EL (cell line): ENCODE measurements at places on chromosomes 6 and 20.
A peak's percentile ranks its signal among the peaks of the same experiment; 100 is the strongest.

GRCh38 chr20:57066126-57066900, 200.1 kb downstream of the BMP7 start:
- peak; percentile 24 for DNase-seq

DNA sequence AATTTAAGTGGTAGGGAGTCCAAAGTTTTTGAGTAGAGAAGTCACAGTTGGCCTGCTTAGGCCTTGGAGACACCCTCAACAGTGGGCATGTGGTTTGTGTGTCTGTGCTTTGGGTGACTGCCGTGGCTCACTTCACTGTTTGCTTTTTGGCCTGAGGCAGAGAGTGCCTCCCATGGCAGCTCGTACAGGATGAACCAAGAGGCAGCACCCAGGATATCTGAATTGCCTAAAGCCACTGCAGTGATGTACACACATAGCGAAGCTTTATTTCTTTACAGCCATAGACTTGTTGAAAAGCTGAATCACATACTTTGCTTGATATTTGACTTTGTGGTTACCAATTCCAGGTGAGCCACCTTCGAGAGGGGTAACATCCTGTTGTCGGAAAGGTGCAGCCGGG, 21.6 kb downstream of the RREB1 start:
- no peak for DNase-seq

GRCh38 chr6:9136141-9136822, 700.9 kb upstream of the SLC35B3 start:
- DNase-seq = no peak

- DNase-seq = peak; percentile 68
Measured at GRCh38 chr6:108661430-108661829, 100.7 kb downstream of the FOXO3 start.

DNA sequence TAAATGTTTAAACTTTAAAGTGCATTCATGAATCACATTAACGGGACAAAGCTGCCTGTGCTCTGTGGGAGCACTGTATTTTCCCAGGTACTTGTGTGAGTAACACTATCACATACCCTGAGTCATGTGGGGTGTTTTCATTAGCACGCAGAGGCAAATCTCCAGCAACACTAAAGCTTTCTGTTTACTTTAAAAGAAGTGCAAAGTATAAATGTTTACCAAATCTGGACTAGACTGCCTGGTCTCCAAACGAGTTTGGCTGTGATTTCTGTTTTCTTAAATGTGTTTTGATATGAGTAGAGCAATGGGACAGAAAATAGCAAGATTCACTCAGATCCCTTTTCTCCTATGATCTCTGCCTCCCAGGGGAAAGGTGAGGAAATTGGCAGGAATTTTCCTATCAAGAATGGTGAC, 28.8 kb upstream of the RIPPLY2 start:
- DNase-seq = peak; percentile 6

DNA sequence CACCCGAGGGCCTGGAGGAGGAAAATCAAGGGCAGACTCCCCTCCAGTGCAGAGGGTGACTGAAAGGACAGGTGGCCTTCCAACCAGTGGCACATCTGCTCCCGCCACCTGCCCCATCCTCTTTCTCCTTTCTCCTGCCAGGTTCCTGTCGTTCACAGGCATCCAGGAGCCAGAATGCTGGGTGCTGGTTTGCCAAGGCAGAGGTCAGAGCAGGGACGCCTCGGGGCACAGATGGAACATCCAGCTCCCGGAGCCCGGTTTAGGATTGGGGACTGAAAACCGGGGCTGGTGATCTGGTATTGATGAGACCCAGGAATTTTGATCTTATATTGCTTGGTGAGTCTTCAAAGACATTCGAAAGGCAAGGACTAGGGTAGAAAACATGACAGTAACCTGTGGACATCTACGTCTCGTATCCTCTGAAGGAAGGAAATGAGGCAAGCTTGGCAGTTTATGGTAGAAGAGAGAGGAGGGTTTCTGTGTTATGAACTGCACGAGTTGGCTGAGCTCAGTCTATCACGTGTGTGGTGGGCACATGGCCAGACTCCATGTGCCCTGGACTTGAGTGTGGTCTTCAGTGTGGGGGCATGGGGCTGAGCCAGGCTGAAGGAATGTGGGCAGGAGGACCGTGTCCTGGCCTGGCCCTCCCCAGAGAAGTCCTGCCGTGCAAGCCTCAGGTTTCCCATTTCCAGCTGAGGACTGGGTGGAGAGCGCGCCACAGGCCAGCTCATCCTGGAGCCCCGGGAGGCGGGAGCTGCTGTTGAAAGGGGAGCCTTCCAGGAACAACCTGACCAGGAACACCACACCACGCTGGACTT, 74.2 kb downstream of the IRF4 start:
- DNase-seq = no peak

DNA sequence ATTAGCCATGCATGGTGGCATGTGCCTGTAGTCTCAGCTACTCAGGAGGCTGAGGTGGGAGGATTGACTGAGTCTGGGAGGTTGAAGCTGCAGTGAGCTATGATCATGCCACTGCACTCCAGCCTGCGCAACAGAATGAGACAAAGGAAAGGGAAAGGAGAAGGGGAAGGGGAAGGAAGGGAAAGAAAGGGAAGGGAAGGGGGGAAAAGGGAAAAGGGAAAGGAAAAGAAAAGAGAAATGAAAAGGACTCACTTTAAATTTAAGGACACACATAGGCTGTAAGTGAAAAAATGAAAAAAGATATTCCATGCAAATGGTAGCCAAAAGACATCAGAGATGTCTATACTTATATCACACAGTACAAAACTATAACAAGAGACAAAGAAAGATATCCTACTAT, 74.2 kb downstream of the COL21A1 start:
- no peak for DNase-seq

- DNase-seq = no peak
Measured at GRCh38 chr6:38272222-38272621, 367.5 kb downstream of the BTBD9 start.

DNA sequence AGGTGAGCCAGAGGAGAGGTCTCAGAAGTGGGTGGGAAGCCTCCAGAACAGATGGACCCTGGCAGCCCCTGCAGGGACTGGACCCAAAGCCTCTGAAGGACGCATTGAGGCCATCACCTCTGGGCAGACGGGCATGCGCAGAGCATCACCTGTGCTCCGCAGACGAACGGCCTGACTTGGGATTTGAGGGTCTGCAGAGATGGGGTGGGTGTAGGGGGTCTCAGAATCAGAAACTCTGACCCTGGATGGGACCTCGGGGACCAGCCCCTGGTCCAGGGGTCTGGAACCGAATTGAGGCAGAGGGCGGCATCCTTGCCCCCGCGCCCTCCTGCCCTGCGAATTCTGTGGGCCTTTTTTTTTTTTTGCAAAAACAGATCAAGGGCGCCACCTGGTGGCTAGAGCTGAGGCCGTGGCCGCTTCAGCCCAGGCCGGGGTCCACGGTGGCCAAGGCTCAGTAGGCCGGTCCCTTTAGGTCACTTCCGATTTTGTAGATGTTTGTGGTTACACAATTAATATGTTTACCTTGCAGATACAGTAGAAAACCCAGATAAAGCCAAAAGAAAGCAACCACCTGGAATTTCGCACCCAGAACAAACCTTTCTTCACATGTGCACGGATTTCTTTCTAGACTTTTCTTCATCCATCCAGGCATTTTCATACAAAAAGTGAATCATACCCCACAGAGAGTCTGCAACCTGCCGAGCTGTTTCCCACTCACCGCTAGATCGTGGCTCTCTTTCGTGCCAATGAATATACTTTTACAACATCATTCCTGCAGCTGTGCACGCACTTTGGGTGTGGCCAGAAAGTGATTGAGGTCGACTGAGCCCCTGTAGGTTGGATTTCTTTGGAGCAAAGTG, 25.9 kb downstream of the ZBP1 start:
- peak; percentile 21 for DNase-seq

DNA sequence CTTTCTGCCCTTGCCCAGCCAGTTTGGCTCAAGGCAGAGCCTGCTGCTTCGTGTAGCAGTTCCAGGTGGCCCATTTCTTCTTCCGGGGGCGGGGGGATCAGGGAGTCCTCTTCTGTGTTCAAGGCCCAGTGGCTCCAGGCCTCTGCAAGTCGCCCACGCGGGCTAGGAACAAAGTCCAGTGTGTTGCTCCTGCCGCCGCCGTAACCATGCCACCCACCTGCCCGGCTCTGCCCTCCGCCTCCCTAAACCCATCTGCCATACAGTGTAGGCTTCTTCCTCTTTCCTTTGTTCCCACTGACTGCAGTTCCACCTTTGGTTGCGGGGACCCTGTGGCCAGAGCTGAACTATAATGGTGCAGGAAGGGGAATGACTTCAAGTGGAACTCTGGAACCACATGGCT, 43.9 kb upstream of the SRF start:
- no peak for DNase-seq

GRCh38 chr6:6891949-6892461, 215.8 kb upstream of the RREB1 start:
- DNase-seq = no peak

DNA sequence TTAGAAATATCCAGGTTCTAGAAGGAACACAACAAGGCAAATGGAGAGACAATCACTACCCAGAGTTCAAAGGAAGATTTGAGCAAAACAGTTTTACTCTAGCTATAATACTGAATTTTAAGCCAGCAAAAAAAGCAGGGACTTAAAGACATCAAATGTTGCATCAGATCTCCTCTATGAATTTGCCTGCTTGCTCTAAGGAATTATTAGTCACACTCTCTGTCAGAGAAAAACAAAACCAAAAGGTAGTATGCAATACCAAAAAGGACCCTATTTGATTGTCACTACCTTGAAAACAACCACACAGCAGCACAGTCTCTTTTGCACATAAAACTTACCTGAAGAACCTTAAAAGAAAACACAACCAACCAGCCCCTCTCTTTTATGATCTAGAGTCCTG, 46.3 kb downstream of the BTBD9 start:
- DNase-seq = no peak

- no peak for DNase-seq
Measured at GRCh38 chr6:106692819-106693208, 63.4 kb downstream of the QRSL1 start.

DNA sequence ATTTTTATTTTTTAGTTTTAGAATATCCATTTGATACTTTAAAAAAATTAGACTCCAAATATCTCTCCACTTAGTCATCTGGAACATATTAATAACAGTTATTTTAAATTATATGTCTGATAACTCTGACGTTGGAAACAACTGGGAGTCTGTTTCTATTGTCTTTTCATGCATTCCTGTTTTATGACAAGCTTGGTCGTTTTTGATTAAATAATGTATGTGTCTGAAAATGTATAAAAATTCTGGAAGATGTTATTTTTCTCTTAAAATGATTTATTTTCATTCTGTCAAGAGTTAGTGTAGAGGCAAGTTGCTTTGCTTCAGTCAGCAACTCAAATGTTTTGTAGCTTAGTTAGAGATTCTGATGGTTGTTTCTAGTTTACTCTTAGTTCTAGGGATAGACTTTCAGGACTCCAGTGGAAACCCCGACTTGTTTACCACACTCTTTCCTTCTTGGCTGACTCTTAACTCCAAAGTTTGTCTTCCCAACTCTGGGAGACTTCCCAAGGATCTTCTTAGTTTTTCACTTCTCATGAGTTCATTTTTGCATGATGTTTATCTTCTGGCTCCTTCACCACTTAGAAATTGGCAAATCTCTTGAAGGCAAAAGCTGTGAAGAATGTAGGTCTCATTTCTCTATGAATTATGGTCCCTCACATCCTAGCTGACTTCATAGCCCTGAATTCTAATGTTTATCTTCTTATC, 190.9 kb downstream of the LAMA2 start:
- DNase-seq = no peak

- no peak for DNase-seq
Measured at GRCh38 chr6:149223904-149224351, 93.6 kb upstream of the TAB2 start.

GRCh38 chr6:19613678-19614077, 223.5 kb upstream of the ID4 start:
- no peak for DNase-seq

GRCh38 chr6:106199998-106200397, 113.9 kb downstream of the PRDM1 start:
- peak; percentile 96 for DNase-seq

DNA sequence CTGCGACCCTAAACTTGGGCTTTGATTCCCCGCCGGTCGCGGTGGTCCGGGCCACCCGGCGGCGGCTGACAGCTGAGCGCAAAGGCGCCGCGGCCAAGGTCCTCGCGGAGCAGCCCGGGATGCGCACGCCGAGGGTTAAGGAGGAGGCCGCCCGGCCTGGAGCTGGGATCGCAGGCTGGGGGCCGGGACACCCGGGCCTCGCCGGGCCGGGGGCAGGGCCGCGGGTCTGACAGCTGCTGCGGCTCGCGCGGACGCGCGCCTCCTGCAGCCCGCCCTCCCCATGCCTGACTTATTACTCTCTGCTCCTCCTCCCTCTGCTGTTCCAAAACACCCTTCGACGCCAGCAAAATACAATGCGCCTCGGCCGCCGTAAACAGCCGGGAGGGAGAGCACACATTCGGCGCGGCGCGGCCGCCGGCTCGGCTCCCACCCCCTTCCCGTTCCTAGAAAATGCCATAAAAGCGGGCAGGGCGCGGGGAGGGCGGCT, 746 bp downstream of the BACH2 start:
- peak; percentile 62 for DNase-seq

GRCh38 chr6:38445925-38446324, 193.8 kb downstream of the BTBD9 start:
- DNase-seq = no peak

DNA sequence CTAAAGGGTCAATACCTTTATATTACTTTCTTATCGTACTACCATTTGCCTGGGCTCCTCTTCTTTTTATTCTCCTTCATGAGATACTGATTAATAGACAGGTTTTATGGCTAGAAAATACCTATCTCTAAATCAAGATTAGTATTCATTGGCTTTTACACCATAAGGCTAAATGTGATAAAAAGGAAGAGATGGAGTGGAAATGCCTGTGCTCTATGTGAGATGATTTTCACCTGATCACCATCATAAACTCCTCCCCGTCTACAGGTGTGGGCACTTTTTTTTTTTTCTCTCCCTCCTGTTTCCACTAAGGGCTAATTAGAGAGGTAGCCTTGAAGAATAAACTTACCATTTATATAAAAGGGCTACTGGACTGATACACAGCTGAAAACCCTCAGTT, at the start of gene GLYATL3:
GLYATL3 (plus strand) TSS at position 301 of the 400 bp plus-strand sequence. CDS start 12,068 bp downstream, outside the sequence.
- no peak for DNase-seq

DNA sequence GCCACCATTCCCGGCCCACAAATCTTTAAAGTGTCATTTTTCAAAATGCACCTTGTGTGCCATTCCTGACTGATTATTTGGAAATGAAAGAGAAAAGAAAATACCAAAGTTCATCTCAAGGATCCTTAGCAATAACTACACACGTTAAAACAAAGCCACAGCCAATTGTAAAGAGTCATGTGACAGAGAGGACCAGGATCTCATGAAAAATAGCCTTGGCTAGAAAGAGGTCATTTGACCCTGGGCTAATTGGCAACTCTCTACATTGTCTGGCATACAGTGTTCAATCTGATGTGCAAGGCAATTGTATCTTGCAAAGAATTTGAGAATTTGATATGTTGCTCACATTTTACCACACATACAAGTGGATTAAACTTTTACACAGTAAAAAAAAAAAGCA, 31.6 kb upstream of the HLA-G start:
- DNase-seq = no peak

- peak; percentile 93 for DNase-seq
Measured at GRCh38 chr6:145071836-145072235, 663.5 kb downstream of the EPM2A start.

DNA sequence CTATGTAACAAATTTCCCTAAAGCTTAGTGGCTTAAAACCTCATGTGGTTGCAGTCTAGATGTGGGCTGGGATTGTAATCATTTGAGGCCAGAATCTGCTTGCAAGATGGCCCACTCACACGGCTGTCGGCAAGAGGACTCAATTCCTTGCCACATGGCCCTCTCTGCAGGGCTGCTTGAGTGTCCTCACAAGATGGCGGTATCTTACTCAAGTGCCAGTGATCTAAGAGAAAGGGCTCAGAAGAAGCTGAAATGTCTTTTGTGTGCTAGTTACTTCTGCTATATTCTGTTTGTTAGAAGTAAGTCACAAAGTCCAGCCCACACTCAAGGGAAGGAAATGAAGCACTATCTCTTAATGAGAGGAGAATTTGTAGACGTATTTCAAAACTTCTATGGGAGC, 47.1 kb upstream of the PMEPA1 start:
- DNase-seq = no peak
